Spleen (tissue), 13 donors: ENCODE measurements at places on chromosomes 13 and 19.

DNA sequence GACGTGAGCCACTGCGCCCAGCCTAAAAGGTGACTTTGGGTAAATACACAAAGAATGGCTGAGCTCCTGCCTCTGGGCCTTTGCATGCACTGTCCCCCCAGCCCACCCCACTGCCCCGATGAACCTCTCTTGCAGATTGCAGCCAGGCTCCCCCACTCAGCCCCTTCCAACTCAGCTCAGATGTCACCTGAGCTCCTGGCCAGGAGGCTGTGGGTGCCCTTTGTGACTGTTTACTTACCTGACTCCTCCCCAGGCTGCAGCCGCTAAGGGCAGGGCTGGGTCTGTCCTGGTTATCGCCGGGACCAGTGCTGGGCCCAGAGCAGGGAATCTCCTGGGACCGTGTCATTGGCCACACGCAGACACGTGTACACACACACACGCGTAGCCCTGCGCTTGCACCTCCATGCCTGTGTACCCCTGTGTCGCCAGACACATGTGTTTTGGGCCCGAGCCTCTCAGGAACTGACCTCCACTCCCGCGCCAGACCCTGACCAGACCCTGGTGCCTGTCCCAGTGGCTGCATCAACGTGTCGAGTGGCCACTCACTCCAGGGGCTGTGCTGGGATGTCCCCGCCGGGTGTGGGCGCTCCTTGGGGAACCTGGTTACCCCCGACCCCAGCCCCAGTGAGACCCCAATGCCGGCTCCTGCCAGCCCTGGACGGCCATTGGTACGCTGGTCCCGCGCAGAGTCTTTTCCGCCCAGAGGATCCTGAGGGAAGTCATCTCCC, 18.7 kb downstream of the EFNA2 start:
- DNase-seq, result peak; percentile 62

DNA sequence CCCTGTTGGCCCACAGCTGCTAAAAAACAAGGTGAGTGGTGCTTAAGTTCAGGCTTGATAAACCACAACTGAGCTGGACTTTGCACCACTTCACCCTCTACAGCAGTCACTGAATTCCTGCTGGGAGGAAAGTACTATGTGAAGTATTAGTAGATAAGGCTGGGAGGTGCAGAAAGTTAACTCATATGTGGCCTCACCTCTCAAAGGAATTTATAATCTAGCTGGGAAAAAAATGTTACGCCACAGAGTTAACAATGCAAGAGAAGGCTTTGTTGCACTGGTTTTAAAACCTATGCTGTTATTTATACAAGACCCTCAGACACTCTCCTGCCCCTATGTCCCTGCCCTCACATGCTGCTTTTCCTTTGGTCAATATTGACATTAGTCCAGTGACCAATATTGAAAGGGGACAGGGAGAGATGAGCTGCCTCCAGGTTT, 60.9 kb downstream of the LIG4 start:
- no peak for DNase-seq

DNA sequence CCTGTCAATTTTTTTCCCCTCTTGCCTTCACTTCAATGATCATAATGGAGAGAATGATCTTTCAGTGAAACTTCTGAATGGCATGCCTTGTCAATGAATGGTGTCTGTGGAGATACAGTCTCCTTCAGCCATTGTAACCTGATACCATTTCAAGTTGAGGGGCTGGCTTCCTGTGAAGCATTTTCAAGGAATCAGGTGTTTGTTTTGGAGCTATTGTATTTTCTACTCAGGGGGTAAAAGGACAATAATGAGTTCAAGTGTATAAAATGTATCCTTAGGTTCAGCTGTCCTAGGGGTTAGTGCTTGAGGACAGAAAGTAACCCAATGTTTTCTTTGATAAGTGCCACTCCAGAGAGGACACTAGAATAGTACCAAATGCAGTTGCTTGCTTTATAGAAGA, 23.8 kb upstream of the CBY2 start:
- no peak for DNase-seq

- no peak for DNase-seq
These were observed 86.9 kb downstream of the HSPH1 start for GRCh38 chr13:31074756-31075155.

GRCh38 chr13:52405767-52406494, at the start of gene THSD1:
TSS of gene THSD1 (minus strand) at chr13:52406172. CDS start at chr13:52402600, 3,572 bp downstream.
- peak; percentile 88 for DNase-seq

DNA sequence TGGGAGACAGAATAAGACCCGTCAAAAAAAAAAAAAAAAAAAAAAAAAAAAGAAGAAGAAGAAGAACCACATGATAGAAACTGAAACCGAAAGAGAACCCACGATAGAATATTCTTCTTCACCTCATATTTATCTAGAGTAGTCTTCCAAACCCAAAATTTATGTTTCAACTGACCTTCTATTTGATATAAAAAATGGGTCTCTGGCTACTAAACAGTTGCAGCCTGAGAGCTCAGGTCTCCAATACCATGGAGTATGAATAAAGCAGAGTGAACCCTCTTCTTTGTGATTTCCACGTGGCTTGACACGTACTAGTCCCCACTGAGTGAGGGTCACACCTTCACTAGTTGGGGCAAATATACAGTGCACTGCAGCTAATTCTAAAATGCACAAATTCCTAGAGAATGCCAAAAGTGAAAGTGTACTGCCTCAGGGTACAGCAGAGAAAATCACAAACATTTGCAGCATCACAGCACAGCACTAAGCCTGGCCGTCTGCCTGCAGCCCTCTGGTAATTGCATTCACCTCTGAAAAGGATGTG, 30.8 kb upstream of the RFC3 start:
- DNase-seq, result no peak

GRCh38 chr19:39138221-39139211, 12.9 kb downstream of the PAK4 start:
- no peak for DNase-seq

DNA sequence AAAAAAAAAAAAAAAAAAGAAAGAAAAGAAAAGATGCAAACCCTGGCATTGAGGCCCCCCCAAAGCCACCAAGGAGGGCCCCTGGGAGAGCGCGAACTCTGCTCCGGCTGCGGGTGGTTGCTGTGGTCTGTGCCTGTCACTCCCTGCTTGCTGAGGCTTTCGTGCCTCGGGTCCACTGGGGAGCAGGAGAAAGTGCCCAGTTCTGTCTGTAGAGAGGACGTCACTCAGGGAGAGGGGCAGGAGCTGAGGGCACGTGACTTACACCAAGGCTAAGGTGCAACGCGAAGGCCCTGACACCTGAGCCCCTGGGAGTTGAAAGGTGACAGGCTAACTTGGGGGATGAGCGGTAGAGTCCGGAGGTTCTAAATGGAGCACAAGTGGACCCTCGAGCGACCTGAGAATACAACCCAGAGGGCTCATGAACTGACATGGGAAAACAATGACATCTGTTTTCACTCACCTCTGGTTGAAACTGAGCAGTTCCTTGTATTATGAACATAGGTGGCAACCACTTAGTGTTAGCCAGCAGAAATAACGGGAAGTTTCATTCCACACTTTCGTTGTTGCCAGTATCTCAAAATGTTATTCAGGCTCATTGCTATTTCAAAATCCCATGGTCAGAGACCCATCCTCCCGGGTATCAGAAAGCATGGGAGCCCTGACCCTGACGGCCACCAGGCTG, 69.2 kb upstream of the TM9SF2 start:
- no peak for DNase-seq
